ENCODE measurements at places on chromosomes 12 and 14.

- DNase-seq = no peak
These were observed 16.4 kb upstream of the KSR2 start for GRCh38 chr12:117985182-117985581.

- no peak for DNase-seq
These were observed 196.2 kb upstream of the C14orf180 start for GRCh38 chr14:104383088-104383995.

- DNase-seq = no peak
These were observed 12.1 kb downstream of the ETV6 start for GRCh38 chr12:11661491-11662089.

- no peak for DNase-seq
These were observed 121.5 kb downstream of the RBM19 start for GRCh38 chr12:113844495-113845210.

DNA sequence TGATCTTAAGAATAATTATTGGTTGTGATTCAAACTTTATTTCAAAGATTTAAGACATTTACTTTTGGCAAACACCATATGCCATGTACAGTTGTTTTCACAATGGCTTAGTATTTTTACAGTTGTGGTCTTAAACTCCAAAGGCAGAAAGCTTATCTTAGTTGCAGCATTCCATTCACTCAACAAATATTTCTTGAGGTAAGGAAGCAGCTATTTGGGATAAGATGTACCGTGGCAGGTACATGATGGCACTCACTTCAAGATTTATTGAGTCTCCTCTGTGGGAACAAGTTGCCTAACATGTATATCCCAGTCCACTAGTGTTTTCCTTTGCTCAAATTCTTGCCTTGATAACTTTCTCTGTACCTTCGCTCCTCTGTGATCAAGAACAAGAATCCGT is 8.0 kb upstream of the MON2 start:
- DNase-seq = no peak

DNA sequence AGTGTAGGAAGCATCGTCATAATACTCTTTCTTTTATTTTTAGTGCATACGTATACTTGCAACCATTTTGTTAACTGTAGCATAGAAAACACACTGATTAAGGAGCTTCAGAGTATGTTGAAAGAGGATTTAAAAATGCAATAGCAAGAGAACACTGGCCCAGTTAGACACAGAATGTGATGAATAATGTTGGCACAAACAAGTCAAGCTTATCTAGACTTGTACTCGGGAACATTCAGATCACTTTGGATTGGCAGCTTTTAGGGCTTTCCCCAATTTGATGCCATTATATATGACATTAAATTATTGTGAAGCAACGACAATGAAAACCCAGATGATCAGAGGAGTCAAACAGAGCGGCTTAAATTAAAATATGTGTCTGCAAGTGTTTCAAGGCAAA is 468.1 kb downstream of the PRKD1 start:
- DNase-seq = no peak

DNA sequence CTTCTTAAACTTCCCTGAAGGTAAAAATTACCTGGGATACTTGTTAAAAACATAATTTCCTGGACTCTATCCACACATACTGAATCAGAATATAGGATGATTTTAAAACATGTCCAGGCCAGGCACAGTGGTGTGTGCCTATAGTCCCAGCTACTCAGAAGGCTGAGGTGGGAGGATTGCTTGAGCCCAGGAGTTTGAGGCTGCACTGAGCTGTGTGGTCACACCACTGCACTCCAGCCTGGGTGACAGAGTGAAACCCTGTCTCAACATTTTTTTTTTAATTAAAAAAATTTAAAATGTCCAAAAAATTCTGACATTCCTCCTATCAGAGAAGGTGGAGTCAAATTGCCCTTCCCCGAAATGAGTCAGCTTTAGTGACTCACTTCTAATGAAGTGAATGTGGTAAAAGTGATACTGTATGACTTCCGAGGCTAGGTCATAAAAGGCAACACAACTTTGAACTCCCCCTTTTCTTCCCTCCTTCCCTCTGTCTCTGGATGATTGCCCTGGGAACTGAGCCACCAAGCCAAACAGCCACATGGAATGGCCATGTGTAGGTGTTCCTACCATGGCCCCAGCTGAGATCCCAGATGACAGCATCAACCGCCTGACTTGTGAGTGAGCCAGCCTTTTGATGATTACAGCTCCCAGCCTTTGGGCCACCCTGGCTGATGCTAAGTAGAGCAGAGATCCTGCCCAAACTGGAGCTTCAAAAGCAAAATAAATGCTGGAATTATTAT is 36.3 kb downstream of the LIMA1 start:
- DNase-seq = no peak

- DNase-seq = no peak
These were observed 97.1 kb downstream of the ETNK1 start for GRCh38 chr12:22722081-22722480.

All from NCI-H748 treated with DMSO at 0.1 percent for 48 hours (cell line).